H9 (cell line): ENCODE measurements at places on chromosomes 12 and 14. TPM values are rescaled to one million over a fixed set of nuclear protein-coding genes. Genes with fewer than 3 reads are reported as not detected.

The TSPAN19 gene
- not detected in 2 replicates for total RNA-seq

The REC8 gene
- total RNA-seq: 58.0 and 58.5 TPM in 2 replicates

DNA sequence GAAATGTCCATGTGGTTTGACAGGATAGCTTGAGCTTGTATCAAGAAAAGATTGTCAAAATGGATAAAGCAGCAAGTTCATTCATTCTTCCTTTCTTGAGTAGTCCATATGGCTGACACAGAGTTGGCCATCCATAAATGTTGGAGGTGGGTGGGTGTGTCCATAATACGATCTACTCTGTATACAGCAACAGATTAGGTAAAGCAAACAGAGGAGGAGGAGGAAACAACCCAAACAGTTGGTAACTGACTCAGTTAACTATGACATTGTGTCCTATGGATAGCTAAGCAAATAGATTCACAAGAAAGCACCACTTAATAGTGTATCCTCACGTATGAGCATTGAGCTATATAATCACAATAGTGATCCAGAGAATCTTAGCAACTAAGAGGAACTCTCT is 144.0 kb downstream of the EGLN3 start:
- no peaks in the 10 kb centered on the region for H3K27me3 ChIP-seq
- no peak overlapping the region for H3K4me3 ChIP-seq
- no peak overlapping the region for H3K27ac ChIP-seq
- no peaks in the 10 kb centered on the region for H3K4me1 ChIP-seq

DNA sequence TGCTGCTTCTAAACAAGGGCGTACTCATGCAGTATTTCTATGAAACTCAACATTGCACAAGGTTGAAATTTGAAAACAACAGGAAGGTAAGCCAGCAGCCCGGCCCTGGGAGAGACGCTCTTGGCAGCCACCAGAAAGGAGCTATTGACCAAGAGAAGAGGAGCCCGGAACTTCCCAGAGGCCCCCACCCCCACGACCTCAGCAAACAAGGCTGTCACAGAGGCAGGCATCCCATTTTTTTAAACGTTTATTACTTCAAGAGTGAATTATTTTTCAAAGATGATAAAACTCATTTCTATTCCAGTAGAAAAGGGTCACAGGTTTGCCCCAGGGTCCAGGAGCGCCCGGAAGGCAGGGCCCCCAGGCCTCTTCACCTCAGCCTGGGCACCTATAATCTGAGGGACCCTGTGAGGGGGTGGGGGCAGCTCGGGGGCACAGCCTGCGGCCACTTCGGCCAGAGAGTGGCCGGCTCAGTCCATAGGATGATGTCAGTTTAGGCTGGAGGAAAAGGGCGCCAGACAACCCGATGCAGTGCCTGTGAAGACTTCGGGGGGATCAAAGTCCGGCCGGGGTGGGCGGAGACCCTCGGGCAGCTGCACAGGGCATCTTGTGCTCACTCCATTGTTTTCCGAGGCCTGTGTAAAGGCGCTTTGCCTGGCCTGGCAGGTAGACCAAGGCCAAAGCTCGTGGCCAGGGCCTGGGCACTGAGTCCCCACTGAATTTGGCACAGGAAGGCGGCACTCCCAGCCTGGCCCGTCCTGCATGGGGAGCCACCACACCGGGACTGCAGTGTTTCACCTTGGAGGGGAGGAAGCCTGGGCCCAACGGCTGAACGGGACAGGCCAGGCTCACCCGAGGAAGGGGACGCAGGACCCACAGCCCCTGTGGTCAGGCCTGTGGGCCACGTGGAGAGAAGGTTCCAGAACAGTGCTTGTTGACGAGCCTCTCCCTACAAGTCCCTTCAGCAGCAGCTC is 86.0 kb downstream of the SCARB1 start:
- no peaks in the 10 kb centered on the region; the same call in 1 of the 2 replicates for H3K4me1 ChIP-seq
- H3K27me3 ChIP-seq: no peaks in the 10 kb centered on the region
- H3K4me3 ChIP-seq: no peak overlapping the region
- H3K36me3 ChIP-seq: peaks cover 4% of the 10 kb centered on the region; the same call in 1 of the 2 replicates

GRCh38 chr12:62891805-62892549 is 43.0 kb downstream of the PPM1H start:
- H3K27me3 ChIP-seq: no peaks in the 10 kb centered on the region
- peaks cover 3% of the 10 kb centered on the region; the same call in 2 of the 3 replicates for H3K36me3 ChIP-seq
- no peak for DNase-seq

GRCh38 chr12:65300679-65301349 is 22.3 kb downstream of the MSRB3 start:
- H3K27me3 ChIP-seq: no peaks in the 10 kb centered on the region
- DNase-seq: peak; percentile 55
- H3K36me3 ChIP-seq: no peaks in the 10 kb centered on the region
- no peak overlapping the region for H3K4me3 ChIP-seq

DNA sequence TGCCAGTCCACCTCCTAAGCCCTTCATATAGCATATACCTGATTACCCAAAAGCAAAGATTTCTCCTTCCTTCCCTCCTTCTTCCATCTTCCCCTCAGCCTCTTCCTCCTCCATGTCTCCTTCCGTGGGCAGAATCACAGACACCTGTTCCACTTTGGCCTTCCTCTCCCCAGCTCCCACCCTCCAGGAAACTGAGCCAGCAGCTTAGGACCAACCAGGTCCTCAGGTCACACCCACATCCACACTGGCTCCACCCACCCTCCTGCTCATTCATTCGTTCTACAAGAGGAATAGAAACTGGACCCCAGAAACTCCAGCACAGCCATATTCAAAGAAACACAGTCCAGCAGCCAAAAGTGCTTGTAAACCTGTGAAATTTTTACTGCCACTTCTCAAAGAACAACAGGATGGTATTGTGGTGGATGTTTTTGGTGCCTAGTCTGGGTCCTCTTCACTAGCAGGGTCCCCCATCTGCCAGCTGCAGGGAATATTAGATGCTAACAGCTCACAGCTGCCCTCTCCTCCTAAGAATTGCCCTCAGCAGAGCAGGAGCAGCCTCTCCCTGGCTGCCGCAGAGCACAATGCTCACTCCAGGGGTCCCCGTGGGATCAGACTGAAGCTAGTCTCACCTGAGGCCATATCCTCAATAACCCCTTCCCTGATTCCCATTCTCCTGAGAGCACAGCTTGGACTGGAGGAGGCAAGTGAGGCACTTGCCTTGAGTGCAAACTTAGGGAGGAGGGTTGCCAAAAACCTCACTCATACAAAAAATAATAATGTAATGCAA is 18.4 kb downstream of the CMKLR1 start:
- H3K4me1 ChIP-seq: peaks cover 19% of the 10 kb centered on the region
- DNase-seq: peak; percentile 50
- no peak overlapping the region for H3K27ac ChIP-seq
- H3K4me3 ChIP-seq: no peak overlapping the region
- no peaks in the 10 kb centered on the region for H3K36me3 ChIP-seq

- no peak overlapping the region for H3K27ac ChIP-seq
- no peaks in the 10 kb centered on the region for H3K36me3 ChIP-seq
- DNase-seq: no peak
- H3K4me1 ChIP-seq: peaks cover 3% of the 10 kb centered on the region; the same call in 1 of the 2 replicates
- no peak overlapping the region for H3K4me3 ChIP-seq
These were observed 33.2 kb upstream of the STRN3 start for GRCh38 chr14:31059152-31059924.

DNA sequence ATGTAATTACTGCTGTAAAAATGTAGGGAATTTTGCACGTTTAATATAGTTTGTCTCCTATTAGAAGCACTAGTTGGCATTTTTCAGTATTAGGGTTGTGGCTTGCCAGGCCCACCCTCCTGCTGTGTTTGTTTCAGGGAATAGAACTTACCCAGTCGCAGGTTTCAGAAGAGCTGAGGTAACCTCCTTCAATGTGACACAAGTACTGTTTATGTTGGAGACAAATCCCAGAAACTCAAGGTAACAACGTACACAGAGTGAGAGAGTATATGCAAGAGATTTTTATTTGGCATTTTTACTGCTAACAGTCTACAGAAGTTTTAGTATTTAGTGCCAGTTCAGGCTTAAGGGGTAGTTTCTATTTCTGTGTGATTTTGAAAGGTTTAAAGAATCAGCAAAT is 284.3 kb downstream of the RAD51B start:
- peaks cover 34% of the 10 kb centered on the region for H3K36me3 ChIP-seq
- H3K4me3 ChIP-seq: no peak overlapping the region
- no peak for DNase-seq
- H3K27me3 ChIP-seq: no peaks in the 10 kb centered on the region
- no peak overlapping the region for H3K27ac ChIP-seq

- H3K36me3 ChIP-seq: no peaks in the 10 kb centered on the region
- DNase-seq: peak; percentile 34
- no peak overlapping the region for H3K4me3 ChIP-seq
- H3K27me3 ChIP-seq: no peaks in the 10 kb centered on the region
- H3K27ac ChIP-seq: no peak overlapping the region
- H3K4me1 ChIP-seq: no peaks in the 10 kb centered on the region
These were observed 142.5 kb upstream of the C14orf180 start for GRCh38 chr14:104436741-104437701.

GRCh38 chr12:125187780-125188741 is 122.8 kb downstream of the AACS start:
- peak; percentile 84 for DNase-seq
- H3K27ac ChIP-seq: no peak overlapping the region
- H3K36me3 ChIP-seq: peaks cover 4% of the 10 kb centered on the region; the same call in 1 of the 2 replicates
- no peaks in the 10 kb centered on the region; the same call in 1 of the 2 replicates for H3K27me3 ChIP-seq
